ENCODE measurements at places on chromosomes 2 and 18.
A peak's percentile ranks its signal among the peaks of the same experiment; 100 is the strongest.

DNA sequence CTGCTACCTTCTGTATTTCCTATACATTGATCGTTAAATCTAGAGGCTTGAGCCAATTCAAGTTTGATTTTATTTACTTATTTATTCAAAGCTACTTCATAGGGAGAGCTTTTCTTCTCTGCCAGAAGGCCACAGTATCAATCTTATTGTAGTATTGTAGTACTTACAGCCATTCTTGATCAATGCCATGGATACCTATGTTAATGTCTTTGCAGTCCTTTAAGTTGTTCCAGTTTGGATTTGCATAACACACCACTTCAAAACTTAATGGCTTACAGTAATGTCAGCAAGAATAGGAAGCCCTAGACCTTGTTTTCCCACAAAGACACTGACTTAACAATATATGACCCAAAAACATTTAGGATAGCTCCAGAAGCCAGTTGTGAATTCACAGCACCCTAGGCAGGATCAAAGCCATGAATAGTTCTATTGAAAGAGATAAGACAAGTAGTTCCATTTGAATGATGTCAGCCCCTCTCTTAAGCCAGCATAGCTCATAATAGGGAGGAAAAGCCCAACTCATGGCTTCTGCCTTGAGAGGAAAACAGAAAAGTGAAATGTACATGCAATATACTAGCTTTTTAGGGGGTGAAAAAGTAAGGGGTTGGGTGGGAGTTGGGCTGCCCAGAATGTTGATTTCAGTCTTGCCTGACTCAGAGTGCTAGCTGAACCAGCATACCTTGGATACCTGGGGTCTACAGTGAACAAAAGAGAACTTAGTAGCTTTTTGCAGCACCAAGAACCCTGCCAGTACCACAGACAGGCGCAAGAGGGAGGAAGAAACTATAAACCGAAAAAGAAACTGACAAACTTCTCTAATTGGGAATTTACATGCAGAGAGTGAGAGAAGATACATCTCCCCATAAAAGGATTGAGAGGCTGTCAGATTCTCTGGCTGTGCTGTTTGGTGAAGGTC is 101.4 kb downstream of the CAMKMT start:
- DNase-seq: no peak

DNA sequence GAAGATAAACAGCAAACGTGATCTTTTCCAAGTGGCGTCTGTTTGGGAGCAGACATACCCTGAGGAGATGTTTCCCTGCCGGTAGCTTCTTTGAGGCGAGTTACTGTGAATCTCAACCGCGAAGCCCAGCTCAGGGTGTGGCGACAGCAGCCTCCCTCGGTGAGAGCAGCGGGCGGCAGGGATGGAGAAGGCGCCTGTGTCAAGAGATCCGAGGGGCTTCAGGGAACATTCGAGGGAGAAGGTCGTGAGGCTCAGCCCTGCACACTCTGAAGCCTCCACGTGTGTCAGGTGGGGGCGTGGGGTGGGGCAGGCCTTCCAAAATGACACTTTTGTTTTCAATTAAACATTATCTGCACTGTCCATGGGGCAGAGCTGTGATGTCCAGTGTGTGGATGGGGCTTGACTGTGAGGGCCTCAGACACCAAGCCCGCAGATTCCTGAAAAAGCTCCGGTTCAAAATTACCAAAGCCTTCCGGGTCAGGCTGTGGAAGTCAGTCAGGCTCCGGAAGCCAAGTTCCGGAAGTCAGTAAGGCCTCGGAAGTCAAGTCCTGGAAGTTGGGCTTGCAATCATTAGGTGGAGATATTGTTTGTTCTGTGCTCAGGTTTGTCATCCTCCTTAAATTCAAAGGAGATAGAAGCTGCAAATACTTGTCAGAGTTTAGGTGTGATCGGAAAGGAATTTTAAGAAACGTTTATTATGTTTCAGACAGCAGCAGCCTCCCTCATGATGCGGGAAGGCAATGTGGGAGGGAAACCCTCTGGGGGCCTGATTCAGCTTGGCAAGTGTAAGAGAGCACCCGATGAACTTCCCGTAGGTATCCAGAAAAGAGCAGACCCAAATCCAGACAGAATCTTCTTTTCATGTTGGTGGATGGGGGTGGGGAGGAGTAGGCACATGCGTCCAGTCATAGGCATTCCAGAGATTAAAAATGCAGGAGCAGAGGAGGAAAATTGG is 20.7 kb downstream of the SMIM21 start:
- peak; percentile 8 for DNase-seq

DNA sequence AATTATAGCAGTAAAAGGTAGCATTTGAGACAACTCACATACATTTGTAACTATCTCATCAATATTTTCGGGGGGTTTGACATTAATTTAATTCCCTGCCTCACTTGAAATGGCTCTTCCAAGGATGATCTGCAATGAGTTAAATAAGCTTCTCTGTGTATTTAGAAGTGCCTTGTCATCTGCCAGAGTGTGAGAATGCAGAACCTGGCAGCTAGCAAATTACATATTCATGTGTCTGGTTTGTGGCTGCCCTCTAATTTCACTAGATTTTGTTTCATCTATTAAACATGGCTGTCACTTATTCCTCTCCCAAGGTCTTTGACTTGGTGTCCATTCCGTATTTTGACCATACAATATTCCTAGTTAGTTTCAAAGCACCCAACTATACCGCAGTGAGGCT is 158.3 kb upstream of the CAVIN2 start:
- DNase-seq: no peak

- no peak for DNase-seq
Measured at GRCh38 chr2:236052926-236053821, 115.0 kb downstream of the GBX2 start.

- DNase-seq: peak; percentile 25
Measured at GRCh38 chr2:135694711-135695110, 46.9 kb upstream of the UBXN4 start.

- no peak for DNase-seq
Measured at GRCh38 chr2:190407662-190408537, at the start of gene MFSD6. TSS of gene MFSD6 (plus strand) at chr2:190408355. CDS start at chr2:190436030, 27,675 bp downstream.

All from astrocyte of the spinal cord (primary cell).